Activated T-helper 17 cell treated with anti-CD3 and anti-CD28 coated beads, Interleukin-2, amount 50 U/mL, for 72 hours (primary cell): ENCODE measurements at places on chromosomes 3 and 15.
A peak's percentile ranks its signal among the peaks of the same experiment; 100 is the strongest.

GRCh38 chr15:38320181-38320580 is 67.5 kb downstream of the SPRED1 start:
- ATAC-seq: no peak

GRCh38 chr3:42264399-42265058 is 1.5 kb downstream of the CCK start:
- ATAC-seq: no peak

DNA sequence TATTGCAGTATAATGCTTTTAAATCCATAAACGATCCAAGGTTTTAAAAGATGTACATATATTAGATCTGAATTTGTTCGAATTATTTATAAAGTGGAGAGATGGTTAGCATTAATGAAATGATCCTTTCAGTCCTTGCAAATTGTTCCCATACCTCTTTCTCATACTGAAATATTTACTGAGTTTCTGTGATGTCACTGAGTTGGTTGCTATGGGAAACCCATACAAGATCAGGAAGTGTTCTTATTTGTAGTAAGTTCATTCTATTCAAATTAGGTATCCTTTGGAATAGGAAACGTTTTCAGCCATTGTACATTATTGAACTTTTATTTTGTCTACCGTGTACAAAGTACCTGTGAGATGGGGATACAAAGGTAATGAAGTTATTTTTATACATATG is 73.2 kb upstream of the CHL1 start:
- no peak for ATAC-seq

DNA sequence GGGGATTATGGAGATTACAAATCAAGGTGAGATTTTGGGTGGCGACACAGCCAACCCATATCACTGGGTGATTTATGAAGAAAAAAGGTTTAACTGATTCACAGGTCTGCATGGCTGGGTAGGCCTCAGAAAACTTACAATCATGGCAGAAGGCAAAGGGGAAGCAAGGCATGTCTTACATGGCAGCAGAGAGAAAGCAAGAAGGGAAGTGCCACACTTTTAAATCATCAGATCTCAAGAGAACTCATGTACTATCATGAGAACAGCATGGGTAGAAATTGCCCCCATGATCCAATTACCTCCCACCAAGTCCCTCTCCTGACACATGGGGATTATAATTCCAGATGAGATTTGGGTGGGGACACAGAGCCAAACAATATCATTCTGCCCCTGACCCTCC is 59.7 kb downstream of the DPH6 start:
- ATAC-seq: no peak

DNA sequence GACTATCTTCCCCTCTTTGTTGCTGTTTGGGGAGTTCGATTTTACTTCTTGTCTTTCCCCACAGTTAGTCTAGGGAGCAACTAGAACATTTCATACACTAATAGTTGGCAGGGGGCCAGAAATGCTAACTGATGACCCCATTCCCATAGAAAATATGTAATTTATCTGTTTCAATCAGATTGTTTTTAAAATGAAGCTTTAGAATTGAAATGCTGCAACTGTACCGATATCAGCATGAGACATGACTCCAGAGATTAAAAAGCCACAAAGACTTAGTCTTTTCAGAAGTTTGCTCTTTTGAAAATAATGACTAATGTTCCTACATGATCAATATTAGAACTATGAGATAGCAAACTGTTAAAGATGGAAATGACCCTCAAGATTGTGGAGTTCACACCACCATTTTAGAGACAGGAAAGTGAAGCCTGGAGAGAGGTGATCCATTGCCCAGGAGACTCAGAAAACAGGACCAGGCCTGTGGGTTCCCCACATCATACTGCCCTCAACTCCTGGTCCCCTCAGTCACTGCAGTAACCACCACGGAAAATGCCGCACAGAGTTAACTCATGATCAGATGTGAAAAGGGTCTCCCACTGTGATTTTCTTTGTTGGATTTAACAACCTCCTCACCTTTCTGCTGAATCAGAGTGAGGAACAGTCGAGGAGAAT is 130.3 kb downstream of the CHDH start:
- ATAC-seq: peak; percentile 24

GRCh38 chr3:184230603-184231528 is 1.5 kb downstream of the VWA5B2 start:
- ATAC-seq: no peak

GRCh38 chr15:39208187-39208586 is 372.7 kb upstream of the THBS1 start:
- ATAC-seq: no peak

GRCh38 chr3:187136936-187137335 is 2.4 kb downstream of the RPL39L start:
- peak; percentile 34 for ATAC-seq

DNA sequence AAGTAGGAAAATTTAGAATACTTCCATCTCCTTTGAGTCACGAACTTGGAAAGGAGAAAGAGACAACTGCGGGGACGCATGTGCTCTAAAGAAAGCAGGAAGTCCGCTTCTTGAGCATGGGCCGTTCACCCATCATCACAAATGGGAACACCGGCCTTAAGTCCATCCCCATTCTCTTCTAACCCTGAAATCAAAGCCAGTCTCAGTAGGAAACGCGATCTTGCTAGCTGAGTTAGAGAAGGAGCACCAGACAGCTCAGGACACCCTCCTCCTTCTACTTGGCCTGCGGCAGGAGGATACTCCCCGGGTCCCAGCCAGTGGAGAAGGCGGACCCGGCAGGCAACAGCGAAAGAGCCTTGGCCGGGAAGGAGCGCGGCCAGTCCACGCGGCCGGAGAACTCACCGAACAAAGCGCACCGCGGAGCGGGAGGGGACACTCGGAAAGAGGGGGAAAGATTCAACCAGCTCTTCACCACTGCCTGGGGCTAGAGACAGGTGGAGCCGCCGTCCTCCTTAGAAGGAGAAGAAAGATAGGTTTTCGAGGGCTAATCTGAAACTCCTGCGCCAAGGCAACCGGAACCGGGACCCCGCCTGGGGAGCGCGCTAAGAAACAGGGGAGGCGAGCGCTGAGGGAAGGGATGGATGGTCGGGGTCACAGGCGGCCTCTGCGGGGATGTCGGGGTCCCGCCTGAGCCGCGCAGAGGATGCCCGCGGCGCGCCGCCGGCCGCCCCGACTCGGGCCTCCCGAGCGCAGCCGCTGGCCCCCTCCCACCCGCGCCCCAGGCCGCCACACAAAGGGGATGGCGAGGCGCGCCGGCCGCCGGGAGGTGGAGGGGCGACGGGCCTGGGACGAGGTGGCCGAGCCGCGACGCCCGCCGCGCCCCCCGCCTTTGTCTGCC is 818 bp downstream of the SLC4A7 start:
- peak; percentile 9 for ATAC-seq

DNA sequence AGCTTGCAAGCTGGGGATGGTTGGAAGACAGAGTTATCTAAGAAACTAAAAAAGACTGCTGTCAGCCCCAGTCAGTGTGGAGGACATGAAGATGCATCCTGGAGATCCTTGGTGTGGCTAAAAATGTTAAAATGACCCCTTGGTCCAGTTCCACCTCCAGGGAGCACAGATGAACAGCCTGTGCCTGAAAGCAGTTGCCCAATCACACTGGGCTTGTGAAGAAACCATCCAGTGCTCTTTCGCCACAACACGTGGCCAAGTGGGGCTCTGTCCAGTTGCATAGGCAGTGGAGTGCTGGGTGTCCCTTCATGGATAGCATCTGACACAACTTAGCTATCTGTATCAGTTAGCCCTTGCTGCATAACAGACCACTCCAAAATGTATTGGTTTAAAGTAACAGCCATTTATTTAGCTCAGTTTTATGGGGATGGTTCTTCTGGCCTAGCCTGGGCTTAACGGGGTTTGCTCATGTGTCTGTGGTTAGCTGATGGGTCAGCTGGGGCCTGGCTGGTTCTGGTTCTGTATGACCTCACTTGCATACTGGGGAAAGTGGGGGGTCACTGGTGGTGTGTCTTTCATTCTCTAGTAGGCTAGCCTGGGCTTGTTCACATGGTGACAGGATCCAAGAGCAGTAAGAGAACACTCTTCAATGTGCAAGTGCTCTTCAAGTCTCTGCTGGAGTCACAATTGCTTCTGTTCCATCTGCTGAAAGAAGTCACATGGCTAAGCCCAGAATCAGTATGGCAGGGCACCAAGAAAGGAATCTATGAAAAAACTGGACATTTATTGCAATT is 226.2 kb downstream of the PDCD6IP start:
- no peak for ATAC-seq

DNA sequence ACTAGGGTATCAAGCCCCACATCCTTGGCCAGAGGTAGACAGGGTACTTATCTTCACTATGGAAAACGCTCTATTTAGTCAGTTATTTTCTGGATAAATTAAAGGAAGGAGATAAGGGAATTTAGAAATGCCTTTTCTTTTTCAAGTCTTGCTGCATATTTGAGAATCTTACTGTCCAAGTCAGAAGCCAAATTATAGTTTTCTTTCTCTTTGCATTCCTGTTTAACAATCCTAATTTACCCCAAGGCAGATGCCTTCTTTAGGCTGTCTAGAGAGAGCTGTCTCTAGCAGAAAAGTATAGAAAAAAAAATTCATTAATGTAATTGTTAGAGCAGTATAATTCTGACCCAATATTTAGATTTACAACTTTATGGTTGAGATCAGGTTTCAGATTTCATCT is 64.4 kb upstream of the TBC1D5 start:
- no peak for ATAC-seq

- no peak for ATAC-seq
Observed at GRCh38 chr3:194857469-194858113, 171.9 kb downstream of the FAM43A start.

DNA sequence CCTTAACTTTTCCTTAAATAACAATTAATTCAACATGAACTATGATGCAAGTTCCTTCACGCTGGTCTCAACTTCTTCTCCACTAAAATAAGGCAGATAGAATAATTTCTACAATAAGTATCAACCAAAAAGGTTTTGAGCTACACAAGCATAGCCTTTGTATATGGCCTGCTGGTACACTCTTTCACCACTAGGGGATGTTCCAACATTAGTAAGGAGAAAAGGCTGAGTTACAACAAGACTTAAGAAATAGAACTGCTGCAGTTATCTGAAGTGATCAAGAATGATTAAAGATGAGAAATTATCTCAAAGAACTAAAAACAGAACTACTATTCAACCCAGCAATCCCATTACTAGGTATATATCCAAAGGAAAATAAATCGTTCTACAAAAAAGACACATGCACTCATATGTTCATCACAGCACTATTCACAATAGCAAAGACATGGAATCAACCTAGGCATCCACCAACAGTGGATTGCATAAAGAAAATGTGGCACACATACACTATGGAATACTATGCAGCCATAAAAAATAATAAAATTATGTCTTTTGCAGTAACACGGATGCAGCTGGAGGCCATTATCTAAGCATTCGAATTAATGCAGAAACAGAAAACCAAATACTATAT is 14.4 kb downstream of the ATP13A3 start:
- ATAC-seq: peak; percentile 79

GRCh38 chr3:81871358-81872155 is 110.1 kb upstream of the GBE1 start:
- no peak for ATAC-seq

DNA sequence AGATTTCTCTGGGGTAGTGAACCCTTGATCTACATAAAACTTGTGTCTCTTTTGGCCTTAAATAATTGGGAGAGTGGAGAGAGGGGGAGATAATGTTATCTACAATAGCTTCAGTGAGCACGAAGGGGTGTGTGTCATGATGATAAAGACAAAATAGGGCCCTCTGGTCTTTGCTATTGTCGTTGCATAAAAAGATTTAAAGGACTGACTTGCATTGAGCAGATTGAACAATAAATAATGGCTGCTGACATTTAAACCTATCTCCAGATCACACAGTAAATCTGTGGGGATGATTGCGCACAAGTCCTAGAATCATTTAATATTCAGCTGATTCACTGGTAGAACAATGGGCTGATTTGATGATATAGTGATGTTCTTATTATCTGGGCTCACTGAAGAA is 71.3 kb upstream of the GAP43 start:
- no peak for ATAC-seq

GRCh38 chr3:112095731-112096130 is 9.5 kb downstream of the C3orf52 start:
- no peak for ATAC-seq

- no peak for ATAC-seq
Observed at GRCh38 chr3:65638301-65638700, 400.4 kb downstream of the MAGI1 start.

- ATAC-seq: no peak
Observed at GRCh38 chr3:133535971-133536881, 37.3 kb upstream of the CDV3 start.

GRCh38 chr3:148880681-148881080 is 15.6 kb downstream of the CPA3 start:
- ATAC-seq: no peak

GRCh38 chr3:197297476-197298340 is 704 bp downstream of the DLG1 start:
- peak; percentile 90 for ATAC-seq

GRCh38 chr3:153443961-153444360 is 281.9 kb downstream of the RAP2B start:
- no peak for ATAC-seq

DNA sequence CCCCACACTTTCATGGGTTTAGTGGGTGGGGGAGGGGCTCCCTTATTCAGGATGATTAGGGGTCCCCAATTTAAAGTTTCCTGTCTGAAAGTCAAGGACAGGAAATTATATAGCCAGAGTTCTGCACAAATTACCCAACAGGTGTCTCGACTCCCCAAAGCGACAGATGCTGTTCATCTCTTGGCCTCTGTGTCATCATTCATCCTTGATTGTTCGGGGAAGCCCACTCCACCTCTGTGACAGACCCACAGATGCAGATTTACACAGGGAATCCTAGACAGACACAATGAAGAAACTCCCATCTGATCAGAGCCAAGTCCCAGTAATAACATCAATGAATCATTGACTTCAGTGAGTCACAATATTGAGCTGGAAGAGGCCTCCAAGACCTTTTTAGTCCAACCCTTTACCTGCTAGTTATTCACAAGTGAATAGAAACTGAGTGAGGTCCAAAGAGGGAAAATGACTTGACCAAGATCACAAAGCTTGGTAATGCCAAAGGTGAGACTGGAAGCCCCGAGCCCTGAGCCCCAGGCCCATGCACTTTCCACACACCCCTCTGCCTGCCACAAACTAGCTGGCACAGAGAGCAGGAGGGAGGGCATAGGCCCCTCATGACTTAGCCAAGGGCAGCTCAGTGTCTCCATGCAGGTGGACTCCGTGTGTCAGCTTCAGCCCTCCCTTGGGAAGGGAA is 7.9 kb upstream of the SRP14 start:
- peak; percentile 59 for ATAC-seq

DNA sequence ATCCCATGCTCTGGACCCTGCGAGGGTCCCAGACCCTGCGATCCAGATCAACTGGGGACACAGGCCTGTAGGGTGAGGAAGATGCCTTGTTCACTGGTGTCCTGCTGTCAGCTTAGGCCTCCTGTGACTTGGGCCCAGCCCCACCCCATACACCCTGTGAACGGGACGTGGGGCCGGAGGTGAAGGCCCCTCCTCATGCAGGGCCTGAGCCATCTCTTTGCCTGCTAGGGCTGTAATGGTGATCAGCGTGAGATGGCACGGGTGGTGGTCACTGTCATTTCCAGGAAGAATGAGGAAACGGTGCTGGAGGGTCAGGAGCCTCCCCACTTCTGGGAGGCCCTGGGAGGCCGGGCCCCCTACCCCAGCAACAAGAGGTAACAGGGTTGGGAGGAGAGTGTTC is 12.4 kb downstream of the VILL start:
- ATAC-seq: no peak
